CD8-positive, alpha-beta T cell (primary cell): ENCODE measurements at places on chromosomes 6 and 20.

DNA sequence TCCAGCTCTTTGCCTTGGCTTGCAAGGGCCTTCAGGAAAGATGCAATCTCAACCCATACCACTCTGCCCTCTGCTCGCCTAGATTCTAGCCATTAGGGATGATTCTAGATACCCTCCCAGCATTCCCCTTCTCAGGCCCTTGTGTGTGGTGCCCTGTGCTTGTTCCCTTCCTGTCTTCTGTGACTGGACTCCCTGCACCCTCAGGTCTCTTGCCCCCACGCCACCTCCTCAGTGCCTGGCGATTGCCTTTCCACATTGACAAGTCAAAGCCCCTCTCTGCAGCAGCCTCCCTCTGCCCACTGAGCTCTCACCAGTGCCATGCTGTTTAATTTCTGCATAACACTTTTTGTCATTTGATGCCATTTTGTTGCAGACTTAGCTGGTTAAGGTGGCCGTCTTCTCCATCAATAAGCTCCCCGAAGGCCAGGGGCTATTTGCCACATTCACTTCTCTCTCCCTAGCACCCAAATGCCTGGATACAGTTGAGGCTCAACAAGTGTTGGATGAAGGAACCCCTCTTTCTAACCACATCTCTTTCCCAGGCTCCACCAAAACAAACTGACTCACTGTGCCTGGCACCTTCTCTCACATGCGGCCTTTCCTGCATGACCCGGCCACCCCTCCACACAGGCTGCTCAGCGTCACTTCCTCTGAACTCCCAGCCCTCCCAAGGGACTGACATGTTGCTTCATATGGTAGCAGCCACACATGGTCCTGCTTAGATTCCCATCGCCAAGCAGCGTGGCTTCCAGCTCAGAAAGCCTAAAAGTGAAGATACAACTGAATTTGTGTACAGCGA lies 4.6 kb upstream of the TXNDC5 start:
- DNase-seq, result no peak

GRCh38 chr20:34110025-34110744 lies 1.9 kb downstream of the EIF2S2 start:
- DNase-seq, result no peak

- no peak for DNase-seq
These were observed 26.5 kb upstream of the ABT1 start for GRCh38 chr6:26570027-26570809.

GRCh38 chr20:53142225-53143127 lies 170.3 kb downstream of the TSHZ2 start:
- no peak for DNase-seq

- DNase-seq, result no peak
These were observed 93.8 kb upstream of the POPDC3 start for GRCh38 chr6:105273589-105273988.

GRCh38 chr20:62860924-62861691 lies 514 bp downstream of the TCFL5 start:
- DNase-seq, result peak; percentile 47

DNA sequence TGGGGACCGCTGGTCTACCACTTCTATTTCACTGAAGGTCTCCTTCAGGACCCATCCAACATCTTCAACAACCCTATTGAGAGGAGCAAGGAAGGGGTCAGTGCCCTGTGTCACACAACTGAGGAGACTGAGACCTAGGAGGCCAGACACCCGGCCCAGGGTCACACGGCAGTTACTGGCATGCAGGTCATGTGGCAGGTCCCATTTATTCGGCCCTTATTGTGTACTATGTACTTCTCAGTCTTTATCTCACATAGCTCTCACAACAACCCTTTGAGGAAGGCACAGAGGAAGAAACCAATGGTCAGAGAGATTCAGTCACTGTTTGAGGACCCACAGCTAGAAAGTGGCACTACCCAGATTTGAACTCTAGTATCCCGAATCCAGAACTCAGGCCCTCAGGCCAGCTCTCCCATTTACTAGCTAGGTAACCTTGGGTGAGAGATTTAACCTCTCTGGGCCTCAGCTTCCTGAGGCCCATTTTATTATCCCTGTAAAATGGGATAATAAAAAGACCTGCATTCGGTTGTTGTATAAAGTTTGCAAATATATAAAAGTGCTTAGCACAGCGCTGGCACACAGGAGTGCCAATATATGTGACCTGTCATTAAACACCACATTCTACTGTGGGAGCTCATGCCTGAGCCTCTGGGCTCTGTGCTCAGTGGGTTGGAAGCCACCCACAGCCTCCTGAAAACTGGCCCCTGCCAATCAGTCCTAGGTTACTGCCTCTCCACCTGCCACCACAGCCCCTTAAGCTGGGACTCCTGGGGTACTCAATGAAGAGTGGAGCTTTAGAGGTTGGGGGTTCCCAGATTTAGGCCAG lies 15.8 kb downstream of the TFEB start:
- DNase-seq, result no peak

GRCh38 chr6:107132330-107132954 lies 17.1 kb upstream of the BEND3 start:
- DNase-seq, result no peak

- DNase-seq, result no peak
These were observed 191.7 kb upstream of the RIN2 start for GRCh38 chr20:19566226-19566945.

GRCh38 chr6:168284187-168284586 lies 35.4 kb downstream of the DACT2 start:
- no peak for DNase-seq

- DNase-seq, result no peak
These were observed 35.9 kb downstream of the FOXC1 start for GRCh38 chr6:1645466-1646185.

DNA sequence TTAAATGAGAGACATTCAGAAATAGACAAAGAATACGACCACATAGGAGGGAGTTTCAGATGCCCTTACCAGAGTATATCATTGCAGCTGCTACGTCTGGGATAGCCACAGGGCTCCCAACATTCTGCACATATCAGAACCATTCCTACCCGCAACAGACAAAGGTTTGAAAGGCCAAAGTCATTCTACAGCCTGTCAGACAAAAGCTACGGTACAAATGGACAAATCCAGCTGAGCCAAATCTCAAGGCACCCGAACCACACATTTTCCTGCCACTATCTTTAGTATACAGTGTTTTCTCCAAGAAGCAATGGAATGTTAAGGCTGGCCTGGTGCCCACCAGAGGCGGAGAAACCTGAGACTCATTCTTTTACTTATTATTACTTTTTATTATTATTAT lies 30.5 kb upstream of the LYRM2 start:
- DNase-seq, result no peak

DNA sequence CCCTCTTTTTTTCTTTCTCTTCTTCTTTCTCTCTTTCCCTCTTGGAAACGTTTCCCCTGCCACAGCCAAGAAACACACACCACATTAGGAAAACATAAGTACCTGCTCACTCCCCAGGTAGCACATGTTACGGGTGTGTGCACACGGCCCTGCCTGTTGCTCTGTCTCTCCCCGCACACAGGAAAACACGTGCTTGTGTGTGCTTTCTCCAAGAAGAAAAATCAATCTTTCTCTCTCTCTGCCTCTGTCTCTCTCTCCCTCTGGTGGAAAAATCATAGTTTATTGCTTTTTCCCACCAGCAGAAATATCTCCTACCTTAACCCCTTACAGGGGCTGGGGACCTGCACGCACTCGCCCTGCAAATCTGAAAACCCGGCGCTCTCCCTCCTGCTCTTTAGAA lies 102.3 kb downstream of the EDN3 start:
- no peak for DNase-seq

GRCh38 chr20:1935696-1936366 lies 40.6 kb downstream of the SIRPA start:
- DNase-seq, result no peak

GRCh38 chr6:54097753-54098152 lies 13.5 kb upstream of the MLIP start:
- no peak for DNase-seq

- DNase-seq, result peak; percentile 86
These were observed at the start of gene SNAI1 for GRCh38 chr20:49982346-49983122. Gene SNAI1 (plus strand): TSS chr20:49982980. CDS start chr20:49983060, 80 bp downstream.

- no peak for DNase-seq
These were observed 927 bp downstream of the IL20RA start for GRCh38 chr6:137043710-137044365.

GRCh38 chr6:5315881-5316280 lies 54.6 kb downstream of the FARS2 start:
- DNase-seq, result no peak

GRCh38 chr6:17278289-17279063 lies 2.7 kb upstream of the RBM24 start:
- DNase-seq, result no peak

- DNase-seq, result no peak
These were observed 141.1 kb downstream of the COL21A1 start for GRCh38 chr6:56106231-56106630.

DNA sequence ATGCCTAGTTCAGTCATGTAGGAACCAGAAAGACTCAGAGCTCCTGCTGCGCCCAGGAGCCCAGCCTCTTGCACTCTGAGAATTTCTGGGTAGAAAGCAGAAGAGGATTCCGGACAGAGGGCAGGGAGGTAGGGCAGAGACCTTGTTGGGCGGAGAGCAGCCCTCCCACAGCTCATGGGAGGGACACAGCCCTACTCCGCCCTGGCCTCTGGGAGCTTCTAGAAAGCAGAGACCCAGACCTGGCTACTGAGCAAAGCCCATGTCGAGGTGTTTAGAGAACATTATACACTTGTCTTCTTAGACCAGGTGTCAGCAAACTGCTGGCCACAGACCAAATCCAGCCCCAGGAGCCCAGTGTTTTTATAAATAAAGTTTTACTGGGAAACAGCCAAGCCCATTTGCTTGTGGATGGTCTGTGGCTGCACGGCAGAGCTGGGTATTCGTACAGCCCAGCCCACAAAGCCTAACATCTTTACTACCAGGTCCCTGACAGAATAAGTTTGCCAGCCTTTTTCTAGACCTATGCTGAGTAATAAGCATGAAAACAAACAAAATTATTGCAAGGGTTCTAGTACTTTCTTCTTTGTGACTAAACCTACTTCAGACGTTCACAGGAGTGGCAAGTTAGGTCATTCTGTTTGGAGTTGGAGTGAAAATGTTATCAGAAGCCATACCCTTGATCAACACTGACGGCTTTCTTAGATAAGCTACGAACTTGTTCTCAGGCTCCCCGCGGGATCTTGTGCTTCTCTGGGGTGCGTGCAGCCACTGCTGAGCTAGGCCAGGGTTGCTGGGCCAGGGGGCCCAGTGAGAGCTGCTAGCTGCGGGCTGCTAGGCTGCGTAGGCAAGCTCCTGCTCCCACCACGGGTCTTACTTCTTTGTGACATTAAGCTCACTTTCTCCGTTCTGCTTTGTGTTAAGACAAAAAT lies 235.1 kb upstream of the FOXQ1 start:
- DNase-seq, result no peak

DNA sequence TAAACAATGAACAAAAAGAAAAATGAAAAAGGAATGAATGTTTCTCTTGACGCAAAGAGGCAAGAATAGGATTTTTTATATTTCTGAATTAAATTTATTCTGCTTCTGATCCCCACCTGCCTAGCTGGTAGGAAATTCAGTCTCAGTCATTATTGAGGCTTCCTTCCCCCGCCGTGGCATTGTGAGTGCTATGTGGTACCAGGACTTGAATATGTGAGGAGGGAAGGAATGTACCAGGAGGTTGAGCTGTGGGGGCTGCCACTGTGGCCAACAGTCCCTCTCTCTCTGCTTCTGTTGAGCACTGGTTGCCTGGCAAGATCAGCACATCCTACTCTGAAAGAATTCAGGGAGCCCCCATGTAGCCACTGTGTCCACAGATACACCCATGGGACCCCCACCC lies 368.1 kb upstream of the JARID2 start:
- DNase-seq, result no peak

DNA sequence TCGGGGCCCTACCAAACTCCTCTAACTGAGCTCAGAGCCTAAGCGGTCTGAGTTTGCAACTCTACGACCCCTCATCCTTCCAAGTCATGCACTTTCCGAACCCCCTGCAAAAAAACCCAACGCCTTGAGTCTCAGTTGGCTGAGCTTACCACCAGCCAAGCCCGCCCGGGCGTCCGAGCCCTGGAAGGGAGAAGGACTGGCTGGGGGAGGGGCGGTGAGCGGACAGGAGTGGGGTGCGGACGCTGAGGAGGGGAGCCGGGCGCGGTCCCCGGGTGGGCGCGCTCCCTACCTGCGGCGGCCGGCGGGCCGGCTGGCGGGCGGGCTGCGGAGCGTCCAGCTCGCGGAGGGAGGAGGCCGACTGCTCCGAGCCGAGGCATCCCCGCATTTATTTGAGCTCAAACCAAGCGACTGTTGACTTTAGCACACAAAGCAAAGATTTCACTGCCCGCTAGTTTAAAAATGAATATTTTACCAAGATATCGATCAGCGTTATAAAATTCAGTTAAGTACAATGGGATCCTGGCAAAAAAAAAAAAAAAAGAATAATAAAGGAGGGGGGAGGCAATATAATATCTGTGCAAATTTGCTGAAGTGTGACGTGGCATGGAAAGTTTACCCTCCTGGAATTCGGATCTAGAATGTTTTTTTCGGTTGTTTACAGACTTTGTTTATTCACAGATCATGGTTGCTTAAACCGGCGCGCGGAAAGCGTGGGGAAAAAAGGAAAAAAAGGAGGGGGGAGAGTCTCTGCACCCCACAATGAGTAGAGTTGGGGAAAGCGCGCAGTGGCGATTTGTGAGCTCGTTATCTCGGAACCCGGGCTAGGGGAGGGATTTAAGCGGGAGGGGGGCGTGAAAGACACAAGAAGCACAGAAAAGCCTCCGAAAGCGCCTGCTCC lies 5.9 kb downstream of the FOXA2 start:
- DNase-seq, result no peak

DNA sequence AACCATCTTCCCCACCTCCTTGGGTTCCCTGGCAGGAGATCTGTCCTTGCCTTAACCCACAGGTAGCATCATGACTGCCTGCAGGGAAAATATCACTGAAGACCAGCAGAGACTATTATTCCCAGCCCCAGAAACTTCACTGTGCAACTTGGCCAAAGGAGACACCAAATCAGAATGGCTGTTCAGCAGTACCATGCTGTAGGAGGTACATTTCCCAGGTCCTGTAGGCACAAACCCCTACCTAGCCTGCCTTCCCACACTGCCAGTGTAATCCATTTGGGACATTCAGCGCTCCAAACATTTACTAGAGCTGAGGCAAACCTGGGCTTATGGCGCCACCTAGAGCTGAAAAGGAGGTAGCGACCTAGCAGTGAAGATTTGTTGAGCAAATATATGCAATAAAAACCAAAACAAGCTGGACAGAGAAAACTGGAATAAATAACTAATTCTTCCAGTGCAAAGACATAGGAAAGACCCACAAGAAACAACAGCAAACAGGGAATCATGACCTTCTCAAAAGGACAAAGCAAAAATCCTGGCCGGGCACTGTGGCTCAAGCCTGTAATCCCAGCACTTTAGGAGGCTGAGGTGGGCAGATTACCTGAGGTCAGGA lies 60.3 kb downstream of the VTA1 start:
- peak; percentile 57 for DNase-seq

DNA sequence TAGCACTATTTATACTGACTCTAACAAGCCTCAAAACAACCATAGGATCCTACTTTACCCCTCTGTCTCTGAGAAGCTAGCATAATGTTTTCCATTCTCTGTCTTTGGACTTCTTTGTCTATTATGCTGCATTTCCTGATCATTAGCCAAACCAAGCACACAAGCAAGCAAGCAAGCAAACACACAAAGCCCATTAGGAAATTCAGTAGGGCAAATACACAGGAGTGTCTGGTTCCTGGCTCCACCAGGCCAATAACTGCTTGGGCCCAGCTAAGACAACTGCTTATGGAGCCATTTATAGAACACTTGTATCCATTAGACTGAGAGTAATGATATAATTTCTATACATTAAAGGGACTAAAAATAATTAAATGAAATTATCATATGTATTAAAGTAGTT lies 952.9 kb upstream of the EPHA7 start:
- no peak for DNase-seq
